ENCODE measurements at places on chromosomes 2 and 18.

GRCh38 chr2:229050133-229050532 lies 221.0 kb downstream of the PID1 start:
- DNase-seq: no peak

- no peak for DNase-seq
Observed at GRCh38 chr18:59605633-59606192, 91.5 kb downstream of the CCBE1 start.

GRCh38 chr18:44723411-44723810 lies 42.7 kb downstream of the SETBP1 start:
- DNase-seq: no peak

GRCh38 chr2:233174137-233174536 lies 77.3 kb upstream of the ATG16L1 start:
- no peak for DNase-seq

DNA sequence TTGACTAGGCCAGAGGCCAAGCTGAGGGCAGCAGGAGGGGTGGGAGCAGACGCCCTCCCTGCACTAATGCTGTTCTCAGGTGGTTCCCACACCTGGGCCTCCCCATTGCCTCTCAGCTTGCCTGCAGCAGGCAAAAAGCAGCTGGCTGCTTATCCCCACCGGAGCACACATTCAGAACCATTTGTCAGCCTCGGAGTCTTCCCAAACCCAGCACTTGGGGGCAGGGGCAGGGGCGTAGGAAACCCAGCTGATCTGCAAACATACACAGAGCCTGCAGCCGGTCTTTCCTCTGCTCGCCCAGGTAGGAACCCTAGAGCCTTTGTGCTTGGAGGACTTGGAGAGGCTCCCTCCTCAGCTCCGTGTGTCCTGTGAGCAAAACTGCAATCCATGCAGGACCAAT lies 249.8 kb downstream of the CYP26B1 start:
- no peak for DNase-seq

DNA sequence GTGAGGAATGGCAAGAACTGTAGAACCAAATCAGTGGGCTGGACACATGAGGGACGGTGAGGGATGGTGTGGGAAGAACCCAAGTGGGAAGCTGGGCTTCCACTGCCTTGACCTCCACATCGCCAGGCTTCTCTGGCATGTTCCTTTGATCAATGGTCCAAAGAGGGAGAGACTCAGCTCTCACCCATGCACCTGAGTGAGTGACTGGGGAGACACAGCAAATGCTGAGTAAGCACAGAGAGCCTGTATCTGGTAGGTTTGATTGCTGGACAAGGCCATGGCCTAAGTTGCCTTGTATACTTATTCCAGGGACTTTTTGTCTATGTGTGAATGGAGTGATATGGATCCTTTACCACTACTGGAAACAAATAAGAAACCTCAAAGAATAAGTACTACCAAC lies 188.6 kb downstream of the AFF3 start:
- no peak for DNase-seq

Data from M059J (cell line).